ENCODE measurements at places on chromosomes 7 and 10.

DNA sequence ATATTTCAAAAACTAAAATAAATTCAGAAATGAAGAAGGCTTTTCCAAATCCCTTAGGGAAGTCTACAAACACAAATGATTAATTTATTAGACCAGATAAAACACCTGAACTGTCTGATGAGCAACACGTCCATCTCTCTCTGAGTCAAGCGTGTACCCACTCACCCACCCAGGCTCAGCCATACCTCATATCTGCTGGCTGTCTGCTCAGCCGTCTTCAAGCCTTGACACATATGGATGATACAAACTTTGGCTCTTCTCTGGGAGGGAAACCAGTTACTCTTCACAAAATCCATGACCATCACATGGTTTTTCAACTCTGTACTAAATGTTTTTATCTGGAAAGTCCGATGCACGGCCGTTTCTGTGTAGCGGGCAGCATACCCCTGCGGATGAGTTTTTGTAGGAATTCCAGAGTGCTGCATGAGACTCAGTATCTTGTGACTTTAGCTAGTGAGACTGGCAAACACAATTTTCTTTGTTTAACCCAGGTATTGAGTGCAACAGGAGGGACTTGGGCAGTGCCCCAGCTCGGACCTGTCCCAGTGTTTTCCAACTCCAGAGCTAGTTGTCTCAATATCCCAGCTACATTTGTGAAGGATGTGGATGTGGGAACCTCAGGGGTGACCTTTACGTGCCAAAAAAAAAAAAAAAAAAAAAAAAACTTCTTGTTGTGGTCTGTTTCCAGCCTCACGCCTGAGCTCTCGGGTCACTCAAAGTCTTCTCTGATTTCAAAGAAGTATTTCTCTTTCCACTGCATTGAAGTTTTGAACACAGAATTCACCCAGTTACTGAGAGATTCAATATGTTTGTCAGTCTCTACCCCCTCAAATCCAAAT, at the start of gene C10orf90:
C10orf90 (minus strand) TSS at position 638 of the 839 bp plus-strand sequence; CDS start at position 425, 213 bp downstream.
- no peak for DNase-seq

DNA sequence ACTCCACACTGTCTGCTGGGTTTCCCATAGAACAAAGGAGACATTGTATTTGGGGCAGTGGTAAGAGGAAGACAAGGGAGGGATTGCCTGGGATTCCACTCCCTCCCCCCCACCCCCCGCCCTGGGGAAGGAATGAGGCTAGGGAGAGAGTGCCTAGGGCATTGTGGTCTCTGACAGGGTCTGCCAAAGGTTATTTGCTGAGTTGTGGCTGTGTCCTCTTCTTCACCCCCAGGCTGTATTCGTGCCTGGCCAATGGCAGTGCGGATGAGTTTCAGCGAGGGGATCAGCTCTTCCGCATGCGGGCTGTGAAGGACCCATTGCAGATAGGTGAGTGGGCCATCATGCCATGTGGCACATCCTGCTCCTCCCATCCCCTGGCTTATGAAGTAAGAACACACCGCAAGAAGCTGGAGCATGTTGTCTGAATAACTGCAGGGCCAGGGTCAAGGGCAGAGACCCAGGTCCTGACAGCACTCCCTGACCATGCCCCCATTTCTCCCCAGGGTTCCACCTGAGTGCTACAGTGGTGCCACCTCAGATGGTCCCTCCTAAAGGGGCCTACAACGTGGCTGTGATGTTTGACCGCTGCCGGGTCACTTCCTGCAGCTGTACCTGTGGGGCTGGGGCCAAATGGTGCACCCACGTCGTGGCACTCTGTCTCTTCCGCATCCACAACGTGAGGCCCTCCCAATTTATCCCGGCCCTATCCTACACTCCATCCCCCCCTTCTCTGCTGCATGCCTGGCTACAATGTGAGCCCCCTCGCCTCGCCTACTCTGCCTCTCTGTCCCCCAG, 3.7 kb downstream of the ZSWIM8 start:
- DNase-seq: no peak

DNA sequence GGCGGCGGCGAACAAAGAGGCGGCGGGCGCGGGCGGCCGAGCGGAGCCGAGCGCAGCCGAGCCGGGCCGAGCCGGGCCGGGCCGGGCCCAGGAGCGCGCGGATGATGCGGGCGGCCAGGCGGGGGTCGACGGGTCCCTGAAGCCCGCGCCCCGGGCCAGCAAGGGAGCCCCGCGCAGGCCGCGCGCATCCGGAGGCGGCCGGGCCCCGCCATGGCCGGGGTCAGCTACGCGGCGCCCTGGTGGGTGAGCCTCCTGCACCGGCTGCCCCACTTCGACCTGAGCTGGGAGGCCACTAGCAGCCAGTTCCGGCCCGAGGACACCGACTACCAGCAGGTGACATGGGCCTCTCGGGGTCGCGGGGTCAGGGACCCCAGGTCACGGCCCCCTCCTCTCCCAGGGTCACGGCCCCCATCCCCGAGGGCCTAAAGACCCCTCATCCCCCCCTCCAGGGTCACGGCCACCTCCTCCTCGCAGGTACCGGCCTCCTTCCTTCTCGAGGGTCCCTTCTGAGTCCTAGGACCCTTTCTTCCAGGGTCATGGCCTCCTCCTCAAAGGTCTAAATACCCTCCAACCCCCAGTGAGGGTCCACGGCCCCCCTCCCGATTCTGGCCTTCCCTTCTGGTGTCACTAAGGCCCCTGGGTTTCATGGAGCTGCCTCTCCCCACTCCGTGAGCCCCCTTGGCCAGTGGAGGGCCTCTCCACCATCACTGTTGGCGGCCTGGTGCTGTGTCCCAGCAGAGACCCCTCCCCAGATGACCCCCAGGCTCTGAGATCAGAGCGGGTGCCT, at the start of gene TTYH3:
TTYH3 (plus strand) TSS at position 41 of the 787 bp plus-strand sequence; CDS start at position 211, 170 bp downstream.
- no peak for DNase-seq

- no peak for DNase-seq
Measured at GRCh38 chr7:75992083-75992755, 2.2 kb downstream of the TMEM120A start.

- no peak for DNase-seq
Measured at GRCh38 chr7:46489106-46489505, 568.0 kb upstream of the IGFBP3 start.

GRCh38 chr10:129966889-129967578, 3.0 kb upstream of the EBF3 start:
- DNase-seq: no peak

- DNase-seq: no peak
Measured at GRCh38 chr10:132162021-132162531, 24.7 kb upstream of the DPYSL4 start.

GRCh38 chr7:98909487-98909886, 31.2 kb downstream of the TRRAP start:
- DNase-seq: no peak

DNA sequence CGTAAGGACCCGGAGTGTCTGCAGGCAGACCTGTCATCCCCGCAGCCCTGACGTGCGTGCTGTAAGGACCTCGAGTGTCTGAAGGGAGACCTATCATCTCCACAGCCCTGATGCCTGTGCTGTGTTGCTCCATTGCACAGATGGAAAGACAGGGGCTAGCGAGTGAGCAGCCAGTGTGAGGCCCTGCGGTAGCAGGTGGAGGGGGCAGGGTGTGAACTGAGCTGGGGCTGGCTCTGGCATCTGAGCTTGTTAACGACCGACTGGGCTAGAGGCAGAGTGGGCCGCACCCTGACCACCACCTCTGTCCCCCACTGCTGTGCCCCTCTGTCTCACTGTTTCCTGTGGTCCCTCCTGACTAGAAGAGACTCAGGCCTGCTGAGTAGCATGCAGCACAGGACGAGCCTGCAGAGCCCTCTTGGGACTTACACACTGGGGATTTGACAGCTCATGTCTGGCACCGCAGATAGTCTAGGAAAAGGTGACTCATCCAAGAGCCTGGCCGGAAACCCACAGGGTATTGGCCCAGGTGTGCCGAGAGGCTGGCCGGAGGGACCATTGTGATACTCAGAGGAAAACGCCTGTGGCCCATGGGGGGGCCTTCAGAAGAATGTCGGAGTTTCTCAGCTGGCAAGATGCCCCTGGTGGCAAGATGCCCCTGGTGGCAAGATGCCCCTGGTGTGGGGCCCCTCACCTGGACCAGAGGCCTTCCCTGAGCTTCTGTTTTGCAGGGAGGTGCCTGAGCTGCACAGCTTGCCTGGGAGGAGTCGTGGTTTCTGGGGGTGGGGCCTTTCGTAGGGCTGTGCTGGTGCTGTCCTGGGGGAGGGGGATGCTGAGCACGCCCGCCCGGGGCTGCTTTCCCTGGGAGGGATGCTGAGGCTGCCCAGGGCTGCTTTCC, 34.3 kb downstream of the INPP5A start:
- peak; percentile 42 for DNase-seq

DNA sequence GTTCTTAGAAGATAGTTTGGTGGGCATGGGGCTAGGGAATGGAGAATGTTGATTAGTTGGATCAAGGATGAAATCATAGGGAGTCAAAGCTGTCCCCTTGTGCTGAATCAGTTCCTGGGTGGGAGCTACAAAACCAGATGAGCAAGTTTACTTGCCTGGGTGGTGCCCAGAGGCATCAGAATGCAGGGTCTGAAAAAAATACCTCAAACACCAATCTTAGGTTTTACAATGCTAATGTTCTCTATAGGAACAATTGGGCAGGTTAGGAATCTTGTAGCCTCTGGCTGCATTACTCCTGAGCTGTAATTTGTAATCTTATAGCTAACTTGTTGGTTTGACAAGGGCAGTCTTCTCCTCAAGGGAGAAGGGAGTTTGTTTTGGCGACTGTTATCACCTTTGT, 34.4 kb downstream of the LHFPL3 start:
- no peak for DNase-seq

GRCh38 chr10:108454793-108455192, 1290.3 kb upstream of the SORCS1 start:
- DNase-seq: no peak

DNA sequence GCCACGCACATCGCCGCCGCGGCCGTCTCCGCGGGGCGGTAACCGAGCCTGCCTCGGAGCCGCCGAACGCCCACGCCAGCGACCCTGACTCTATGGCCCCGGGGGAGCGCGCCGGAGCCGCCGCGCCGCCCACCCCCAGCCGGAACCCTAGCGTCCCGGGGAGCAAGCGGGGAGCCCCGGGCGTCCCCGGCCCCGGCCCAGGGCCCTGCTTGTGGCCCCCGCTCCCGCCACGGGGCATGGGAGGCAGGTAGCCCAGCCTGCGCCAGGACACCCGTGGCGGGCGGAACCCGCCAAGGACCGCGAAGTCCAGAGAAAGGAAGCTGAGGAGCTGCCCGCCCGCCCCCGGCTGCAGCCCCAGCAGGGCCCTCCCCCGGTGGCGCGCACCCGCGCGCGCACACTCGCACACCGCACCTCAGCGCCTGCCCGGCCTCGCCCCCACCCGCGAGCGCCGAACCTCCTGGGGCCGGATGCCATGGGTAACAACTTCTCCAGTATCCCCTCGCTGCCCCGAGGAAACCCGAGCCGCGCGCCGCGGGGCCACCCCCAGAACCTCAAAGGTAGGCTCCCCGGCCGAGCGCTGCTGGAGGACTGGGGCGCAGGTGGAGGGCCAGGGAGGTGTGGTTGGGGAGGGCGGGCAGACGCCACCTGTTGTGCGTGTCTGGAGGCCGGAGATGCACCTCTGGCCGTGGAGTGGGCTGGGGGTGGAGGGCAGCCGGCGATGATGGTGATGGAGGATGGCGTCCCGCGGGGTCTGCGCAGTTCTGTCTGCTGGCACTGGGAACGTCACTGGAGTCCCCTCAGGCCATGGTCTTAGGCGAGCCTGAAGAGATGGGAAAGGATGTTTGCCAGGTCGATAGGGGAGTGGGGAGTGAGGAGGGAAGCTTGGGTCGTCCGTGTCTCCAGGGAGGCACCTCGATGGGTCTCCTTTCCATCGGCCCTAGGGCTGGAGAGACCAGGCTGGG, 692 bp downstream of the NEURL1 start:
- no peak for DNase-seq

DNA sequence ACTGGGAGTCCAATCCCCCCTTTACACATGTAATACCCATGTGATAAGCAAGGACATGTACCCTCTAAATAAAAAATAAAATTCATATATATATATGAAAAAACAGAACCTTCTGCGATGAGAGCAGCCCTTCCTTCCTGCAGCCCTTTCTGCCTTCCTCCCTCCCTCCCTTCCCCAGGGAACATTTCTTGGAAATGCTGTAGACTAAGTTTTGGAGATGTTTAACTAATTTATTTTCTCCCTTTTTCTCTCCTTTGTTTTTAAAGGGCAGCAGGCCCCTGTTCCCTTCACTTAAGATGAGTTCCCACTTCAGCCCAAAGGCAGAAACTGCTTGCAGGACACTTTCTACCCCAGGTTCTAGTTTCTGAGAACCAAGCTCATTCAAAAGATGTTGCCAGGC, 179.2 kb downstream of the FRMD4A start:
- DNase-seq: no peak

DNA sequence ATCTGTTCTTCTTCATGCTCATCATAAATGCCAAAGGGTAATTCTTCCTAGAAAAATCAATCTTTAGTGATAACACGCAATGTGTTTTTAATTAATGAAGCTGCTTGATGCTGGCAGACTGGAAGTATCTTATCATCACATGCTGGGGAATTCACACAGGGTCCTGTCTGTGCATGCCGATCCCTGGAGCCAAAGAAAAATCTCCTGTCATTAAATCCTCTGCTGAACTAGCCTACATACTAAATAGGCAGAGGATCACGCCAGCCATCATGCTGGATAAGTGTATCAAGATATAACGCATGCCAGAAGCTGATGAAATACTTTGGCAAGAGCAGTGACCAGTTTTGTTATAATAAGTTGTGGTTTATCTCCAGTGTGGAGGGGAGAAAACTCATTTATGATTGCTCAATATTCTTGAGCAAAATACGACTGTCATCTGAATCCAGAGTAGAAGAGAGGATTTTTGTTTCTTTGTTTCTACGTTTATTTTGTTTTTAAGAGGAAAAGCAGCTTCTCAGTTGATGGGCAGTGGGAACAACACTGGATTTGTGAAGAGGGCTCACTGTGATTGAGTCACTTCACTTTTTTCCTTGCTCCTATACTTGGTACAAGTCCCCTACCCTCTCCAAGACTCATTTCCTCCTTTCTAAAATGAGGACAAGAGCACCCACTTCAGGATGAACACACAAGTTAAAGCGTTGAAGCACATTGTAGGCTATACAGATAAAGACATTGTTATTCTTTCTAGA, 649.1 kb downstream of the TNS3 start:
- DNase-seq: no peak

- DNase-seq: no peak
Measured at GRCh38 chr7:135971366-135971725, 5.8 kb downstream of the MTPN start.

All from activated T-cell treated with anti-CD3 and anti-CD28 coated beads for 24 hours (primary cell).